ENCODE measurements at places on chromosomes 2 and 18.

DNA sequence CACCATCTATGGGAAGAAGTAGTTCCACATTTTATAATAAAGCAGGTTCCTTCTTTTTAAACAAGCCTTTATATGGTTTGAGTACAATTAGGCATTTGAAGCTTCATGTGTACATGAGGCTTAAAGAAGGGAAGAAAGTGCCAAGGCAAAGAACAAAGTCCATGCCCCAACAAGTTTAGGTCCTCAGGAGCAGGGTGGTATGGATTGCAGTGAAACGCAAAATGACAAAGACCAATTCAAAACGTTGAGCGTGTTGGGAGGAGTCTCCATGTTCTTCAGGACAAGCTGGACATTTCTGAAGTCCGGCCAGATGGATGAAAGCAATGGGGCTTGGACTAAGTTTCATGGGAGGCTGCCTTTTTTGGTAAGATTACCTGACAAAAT is 78.8 kb upstream of the FZD5 start:
- DNase-seq: no peak

GRCh38 chr2:45714679-45715078 is 63.2 kb downstream of the PRKCE start:
- no peak for DNase-seq

DNA sequence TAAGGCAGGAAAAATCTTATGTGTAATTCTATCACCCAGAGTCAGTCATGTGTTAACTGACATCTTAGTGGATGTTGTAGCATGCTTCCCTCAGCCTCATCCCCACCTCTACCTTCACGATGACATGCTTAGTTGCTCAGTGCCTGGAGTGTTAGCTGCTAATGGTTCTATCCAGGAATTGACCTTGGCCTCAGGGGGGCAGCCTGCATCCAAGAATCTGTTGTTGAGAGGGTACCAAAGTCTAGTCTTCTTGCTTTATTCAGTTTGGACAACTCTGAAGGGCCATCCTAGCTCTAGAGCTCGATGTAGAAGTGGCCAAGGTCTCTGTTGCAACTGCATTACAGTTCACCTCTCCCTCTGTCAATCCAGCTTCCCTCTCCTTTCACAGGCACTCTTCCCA is 61.2 kb downstream of the ACYP2 start:
- peak; percentile 71 for DNase-seq

DNA sequence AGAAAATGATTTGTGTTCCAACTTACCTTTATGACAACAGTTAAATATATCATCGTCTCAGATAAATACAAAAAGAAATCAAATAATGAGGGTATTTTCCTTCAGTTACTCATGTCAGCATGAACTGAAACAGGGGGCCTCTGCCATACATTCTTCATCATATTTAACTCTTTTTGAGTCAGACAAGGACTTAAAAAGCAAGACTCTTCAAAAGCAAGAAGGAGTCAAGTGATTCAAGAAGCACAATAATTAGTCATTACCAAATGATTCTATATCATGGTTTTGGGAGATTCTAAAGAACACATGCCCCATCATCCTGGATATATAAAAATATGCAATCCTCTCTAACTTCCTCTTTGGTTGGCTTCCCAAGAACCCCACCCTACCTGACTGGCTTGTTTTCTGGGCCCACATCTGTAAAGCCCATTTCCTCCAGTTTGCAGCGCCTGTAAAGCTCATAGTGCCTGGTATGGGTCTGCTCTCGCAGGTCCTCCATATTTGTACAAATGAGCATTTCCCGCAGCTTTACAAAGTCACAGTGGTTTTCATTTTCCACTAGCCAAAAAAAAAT is 49.7 kb downstream of the SEPTIN10 start:
- no peak for DNase-seq

DNA sequence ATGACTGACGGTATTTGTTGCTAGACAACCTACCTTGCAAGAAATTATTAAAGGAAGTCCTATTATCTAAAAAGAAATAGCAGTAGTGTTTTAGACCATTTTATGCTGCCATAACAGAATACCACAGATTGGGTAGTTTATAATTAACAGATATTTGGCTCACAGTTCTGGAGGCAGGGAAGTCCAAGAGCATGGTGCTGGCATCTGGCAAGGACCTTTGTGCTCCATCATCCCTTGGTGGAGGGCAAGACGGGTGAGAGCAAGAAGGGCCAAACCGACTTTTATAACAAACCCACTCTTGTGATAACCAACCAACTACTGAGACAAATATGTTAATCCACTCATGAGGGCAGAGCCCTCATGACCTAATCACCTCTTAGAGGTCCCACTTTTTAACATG is 91.2 kb downstream of the DYNC1I2 start:
- no peak for DNase-seq

DNA sequence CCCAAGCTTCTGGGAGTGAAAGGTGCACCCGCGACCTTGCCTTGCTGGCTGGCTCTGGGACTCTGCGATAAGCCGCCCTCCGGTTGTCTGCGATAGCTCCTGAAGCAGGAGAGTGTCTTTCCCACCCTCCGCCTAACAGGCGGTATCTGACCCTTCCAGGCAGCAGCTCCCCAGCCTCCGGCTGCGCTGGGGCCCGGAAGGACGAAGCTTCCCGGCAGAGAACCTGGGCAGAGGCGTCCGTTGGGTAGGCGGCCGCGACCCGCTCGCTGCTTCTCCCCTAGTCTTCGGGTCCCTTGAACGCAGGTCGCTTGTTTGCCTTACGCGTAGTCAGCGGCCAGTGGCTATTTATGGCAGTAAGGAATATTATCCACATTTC is 446 bp upstream of the RHBDD1 start:
- no peak for DNase-seq

DNA sequence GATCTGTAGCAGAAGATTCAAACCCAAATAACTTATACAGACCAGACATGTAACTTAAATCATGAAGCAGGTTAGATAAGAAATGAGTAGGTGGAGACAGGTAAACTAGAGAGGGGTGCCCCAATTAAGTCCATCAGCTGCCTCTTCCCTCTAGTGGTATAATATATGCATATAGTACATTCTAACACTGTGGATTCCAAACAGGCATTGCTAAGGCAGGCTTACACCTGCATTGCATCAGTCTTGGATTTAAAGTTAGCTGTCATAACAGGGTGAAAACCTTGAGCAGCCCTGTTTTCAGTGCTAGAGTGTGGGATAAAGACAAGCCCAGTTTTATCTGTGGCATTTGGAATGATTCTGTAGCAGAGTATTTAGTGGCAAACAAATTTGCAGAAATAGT is 63.4 kb downstream of the NYAP2 start:
- DNase-seq: no peak

DNA sequence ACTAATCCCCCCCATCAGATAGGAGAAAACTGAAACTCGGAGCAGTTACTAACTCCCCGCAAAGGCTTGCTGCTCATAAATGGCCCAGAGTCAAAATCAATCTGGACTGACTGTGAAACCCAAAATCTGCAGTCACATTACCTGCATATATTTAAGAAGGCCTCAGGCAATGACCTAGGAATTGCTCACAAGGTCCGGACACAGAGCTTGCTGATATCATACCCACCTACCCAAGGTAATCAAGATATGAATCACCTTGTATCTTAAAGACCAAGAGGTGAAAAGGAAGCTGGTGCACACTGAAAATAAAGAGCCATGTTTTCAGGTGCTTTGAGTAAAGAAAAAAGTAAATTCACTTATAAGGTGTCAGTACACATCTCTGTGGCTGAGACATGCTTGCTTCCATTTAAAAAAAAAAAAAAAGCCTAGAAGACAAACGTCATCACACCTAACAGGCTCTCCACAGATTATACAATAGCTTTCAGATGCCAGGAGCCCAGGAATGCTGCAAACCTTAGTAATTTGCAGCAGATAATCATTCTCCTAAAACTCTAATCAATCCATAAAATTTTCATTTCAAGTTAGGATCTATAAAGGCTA is 195.4 kb downstream of the ZEB2 start:
- DNase-seq: no peak

DNA sequence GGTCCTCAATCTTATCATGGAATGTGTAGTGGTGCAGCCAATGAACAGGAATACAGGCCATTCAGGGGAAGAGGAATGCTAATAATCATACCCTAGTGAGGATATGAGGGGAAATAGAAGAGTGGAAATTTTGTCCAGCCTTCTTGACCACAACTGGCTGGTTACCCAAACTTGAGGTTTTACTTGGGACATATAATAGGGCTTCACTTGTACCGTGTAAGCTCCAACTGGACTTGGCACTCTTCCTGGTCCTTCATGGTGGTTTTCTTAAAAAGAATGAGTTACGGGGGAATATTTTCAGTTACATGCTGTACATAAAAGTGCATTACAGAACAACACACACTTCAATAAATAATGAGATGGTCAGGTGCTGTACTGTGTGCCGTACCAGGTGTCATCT is 234.9 kb upstream of the RASGRP3 start:
- peak; percentile 82 for DNase-seq

- peak; percentile 16 for DNase-seq
These were observed 1.1 kb downstream of the SERPINB2 start for GRCh38 chr18:63888470-63889190.

DNA sequence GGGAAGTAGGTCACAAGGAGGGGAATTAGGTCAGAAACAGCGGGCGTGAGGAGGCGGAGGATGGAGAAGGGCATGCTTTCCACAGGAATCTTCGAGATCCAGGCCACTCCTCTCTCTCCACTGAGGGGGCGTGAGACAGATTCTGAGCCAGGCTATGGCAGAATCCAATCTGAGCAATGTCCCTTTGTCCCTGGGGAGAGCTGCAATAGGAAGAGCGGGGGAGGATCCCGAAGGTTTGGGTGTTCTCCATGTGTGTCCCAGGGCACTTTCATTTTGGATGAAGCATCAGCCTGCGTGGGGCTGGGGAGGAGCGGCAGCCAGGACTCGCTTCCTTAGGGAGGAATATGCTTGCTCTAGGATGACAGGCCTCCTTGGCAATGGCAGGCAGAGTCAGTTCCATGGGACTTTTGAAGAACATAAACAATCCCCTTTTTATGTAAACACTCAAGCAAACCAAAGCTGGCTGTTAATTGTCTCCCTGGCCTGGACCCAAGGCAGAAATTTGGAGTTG is 84.0 kb downstream of the LIPG start:
- DNase-seq: no peak

DNA sequence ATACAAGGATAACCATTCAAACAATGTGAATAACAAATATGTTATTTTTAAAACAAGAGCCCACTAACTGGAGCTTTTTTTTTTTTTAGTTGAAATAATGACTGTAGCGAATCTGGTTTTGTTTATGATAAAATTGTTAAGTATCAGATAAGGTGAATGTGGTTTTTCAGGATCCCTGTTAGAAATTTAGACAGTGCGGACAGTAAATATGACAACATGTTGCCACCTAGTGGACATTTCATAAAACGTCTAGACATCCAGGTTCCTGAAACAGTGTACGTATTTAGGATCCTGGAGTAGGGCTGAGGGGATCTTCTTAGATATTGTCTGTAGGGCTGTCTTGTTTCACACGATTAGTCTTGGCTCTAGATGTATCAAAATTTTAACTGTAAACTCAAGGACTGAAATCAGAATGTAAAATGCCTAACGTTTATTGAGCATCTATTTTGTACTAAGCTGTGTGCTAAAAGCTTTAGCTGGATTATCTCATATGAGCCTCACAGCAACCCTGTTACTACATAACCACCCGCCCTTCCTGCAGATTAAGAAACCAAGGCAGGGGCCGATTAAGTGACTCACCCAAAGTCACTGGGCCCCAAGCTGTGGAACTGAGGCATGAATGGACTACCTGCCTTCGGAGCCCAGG is 23.9 kb upstream of the CCDC68 start:
- DNase-seq: peak; percentile 81

DNA sequence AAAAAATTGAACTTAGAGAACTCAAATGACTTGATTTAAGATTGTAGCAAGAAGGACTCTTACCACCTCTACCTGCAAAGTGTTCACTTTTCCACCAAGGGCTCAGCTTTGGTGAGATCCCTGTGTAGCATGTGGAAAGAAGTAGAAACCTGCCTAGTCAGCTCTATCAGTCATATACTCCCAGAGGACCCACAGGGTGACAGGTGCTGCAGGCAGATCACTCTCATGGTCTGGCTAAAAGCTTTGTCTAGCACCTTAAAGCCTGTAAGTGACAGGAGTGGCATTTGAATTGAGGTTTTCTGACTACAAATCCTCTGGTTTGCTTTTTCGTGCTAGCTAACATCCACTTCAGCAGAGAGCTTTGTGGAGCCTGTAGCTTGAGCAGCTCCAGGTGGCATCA is 18.7 kb upstream of the NEMP2 start:
- no peak for DNase-seq

- no peak for DNase-seq
These were observed 7.6 kb downstream of the FSIP2 start for GRCh38 chr2:185745864-185746859.

DNA sequence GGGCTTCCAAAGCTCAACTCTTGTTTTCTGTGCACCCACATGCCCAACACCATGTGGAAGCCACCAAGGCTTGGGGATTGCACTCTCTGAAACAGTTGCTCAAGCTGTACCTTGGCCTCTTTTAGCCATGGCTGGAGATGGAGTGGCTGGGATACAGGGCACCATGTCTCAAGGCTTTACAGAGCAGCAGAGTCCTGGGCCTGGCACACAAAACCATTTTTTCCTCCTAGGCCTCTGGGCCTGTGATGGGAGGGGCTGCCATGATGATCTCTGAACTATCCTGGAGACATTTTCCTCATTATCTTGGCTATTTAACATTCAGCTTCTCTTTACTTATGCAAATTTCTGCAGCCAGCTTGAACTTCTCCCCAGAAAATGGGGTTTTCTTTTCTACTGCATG is 179.7 kb upstream of the LRP1B start:
- no peak for DNase-seq

DNA sequence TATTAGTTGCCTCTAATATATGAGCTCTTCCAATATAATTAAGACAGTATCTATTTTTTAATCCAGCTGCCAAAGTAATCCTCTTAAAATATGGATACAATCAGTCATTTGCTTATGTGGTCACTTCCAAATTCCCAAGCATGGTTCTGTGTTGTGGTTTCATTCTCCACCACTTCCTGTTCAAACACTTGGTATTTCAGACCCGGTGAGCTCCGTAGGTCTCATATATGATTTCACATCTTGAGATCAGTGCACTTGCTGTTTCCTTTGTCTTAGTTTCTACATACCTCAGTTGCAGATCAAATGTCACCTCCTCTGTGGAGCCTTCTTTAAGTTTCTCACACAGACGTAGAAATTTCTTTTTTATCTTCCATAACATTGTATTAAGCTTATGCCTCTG is 254.2 kb downstream of the KCNS3 start:
- DNase-seq: no peak

DNA sequence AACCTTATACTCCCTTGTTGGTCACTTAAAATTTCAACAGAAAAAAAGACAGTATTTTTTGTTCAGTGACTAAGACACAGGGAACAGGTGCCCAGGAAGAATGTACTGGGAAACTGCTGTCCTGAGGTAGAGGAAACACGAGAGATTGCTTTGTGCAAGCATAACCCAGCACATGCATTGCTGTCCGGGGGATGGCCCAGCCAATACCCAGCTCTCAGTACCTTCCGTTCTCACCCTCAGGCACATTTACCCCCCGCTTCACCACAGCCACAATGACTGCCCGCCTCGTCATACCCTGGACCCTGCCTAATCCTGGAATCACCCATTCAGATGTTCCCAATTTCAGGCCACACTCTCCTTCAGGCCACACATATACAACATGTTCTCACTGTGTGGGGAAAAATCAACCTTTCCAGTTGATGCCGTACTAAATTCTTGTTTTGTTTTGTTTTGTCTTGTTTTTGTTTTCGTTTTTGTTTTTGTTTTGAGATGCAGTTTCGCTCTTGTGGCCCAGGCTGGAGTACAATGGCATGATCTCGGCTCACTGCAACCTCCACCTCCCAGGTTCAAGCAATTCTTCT is 140.7 kb downstream of the ESCO1 start:
- no peak for DNase-seq

- DNase-seq: no peak
These were observed 11.4 kb upstream of the FABP1 start for GRCh38 chr2:88139203-88139702.

GRCh38 chr2:113114224-113114945 is 13.0 kb upstream of the IL1RN start:
- DNase-seq: no peak
